ENCODE measurements at places on chromosomes 6 and 20. TPM values are rescaled to one million over a fixed set of nuclear protein-coding genes. Genes with fewer than 3 reads are reported as not detected.

Gene SGK2
- total RNA-seq = not detected

Gene NUS1
- total RNA-seq = 17.7 TPM

Gene TFAP2A
- not detected for total RNA-seq

Gene NRSN1
- total RNA-seq = not detected

Gene LHFPL5
- not detected for total RNA-seq

Gene PTCRA
- not detected for total RNA-seq

Gene OPRL1
- 0.67 TPM for total RNA-seq

Gene OXT
- not detected for total RNA-seq

Gene DEFB124
- total RNA-seq = not detected

Gene SLC25A27
- total RNA-seq = 2.4 TPM

Gene LY6G6C
- total RNA-seq = not detected

Gene TRIM15
- total RNA-seq = not detected

Gene WFDC10B
- total RNA-seq = not detected

Gene IYD
- total RNA-seq = not detected

Gene LY6G5B
- total RNA-seq = 0.84 TPM

Gene PCSK2
- not detected for total RNA-seq

Gene HSP90AB1
- 976 TPM for total RNA-seq

Gene SAPCD1
- total RNA-seq = 5.8 TPM

Gene GABRR2
- total RNA-seq = not detected

Gene TAF11
- total RNA-seq = 26.4 TPM

Gene SPATS1
- total RNA-seq = not detected

Gene MPIG6B
- total RNA-seq = not detected

Gene CLDN20
- not detected for total RNA-seq
